T-helper 9 cell (primary cell): ENCODE measurements at places on chromosomes 6 and 20.

GRCh38 chr6:10351791-10352190 lies 63.1 kb downstream of the TFAP2A start:
- DNase-seq, result no peak

DNA sequence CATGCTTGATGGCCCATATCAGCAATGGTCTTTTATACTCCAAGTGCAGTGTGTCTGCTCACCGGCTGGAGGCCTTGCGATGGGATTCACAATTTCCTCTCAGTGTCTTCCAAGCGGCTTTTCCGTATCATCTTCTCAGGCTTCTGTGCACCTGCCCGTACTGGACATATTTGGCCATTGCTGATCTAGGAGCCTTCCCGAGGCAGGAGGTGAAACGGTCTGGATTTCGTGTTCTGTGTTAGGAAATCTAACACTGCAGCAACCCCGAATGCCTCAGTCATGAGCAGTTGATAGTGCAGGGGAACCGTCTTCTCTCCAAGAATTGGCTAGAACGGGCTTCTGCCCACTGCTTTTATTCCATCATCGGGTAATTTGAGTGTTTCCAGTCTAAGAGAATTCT lies 60.5 kb downstream of the PPP1R14C start:
- DNase-seq, result no peak

DNA sequence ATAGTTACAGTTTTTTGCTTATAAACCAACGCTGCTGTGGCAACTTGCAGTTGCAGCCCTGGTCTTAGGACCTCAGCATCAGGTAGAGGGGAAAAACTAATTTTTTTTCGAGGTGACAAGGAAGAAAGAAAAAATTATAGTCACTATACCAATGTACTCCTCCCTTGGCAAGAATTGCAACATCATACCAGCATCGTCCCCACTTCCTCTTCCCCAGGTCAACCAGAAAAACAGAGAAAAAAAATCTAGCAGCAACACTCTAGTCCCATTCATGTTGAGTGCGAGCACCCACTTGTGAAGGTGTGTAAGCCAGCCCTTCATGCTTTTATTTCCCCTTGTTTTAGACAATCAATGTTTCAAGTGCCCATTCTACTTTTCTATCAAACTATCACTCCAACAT lies 13.1 kb upstream of the DCBLD1 start:
- no peak for DNase-seq

DNA sequence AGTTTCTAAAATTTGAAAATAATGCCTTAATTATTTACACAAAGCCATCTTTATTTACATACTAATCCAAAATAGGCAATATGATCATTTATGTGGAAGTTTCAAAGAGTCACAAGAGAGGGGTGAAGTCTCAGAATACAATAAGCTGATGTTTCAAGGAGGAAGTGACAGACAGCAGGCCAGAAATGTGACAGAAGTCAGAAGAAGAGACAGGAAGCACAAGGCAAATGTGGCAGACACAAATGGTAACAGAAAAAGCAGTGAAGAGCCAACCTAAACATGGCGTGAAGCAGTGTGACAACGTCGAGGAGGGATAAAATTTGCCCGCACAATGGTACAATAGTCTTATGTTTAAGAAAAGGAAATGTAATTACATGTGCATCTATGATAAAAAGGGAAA lies 59.8 kb downstream of the SHPRH start:
- DNase-seq, result no peak

GRCh38 chr20:44768854-44769480 lies 23.3 kb downstream of the KCNK15 start:
- DNase-seq, result no peak
